ENCODE measurements at places on chromosomes 1 and 21. TPM values are rescaled to one million over a fixed set of nuclear protein-coding genes. Genes with fewer than 3 reads are reported as not detected.

DNA sequence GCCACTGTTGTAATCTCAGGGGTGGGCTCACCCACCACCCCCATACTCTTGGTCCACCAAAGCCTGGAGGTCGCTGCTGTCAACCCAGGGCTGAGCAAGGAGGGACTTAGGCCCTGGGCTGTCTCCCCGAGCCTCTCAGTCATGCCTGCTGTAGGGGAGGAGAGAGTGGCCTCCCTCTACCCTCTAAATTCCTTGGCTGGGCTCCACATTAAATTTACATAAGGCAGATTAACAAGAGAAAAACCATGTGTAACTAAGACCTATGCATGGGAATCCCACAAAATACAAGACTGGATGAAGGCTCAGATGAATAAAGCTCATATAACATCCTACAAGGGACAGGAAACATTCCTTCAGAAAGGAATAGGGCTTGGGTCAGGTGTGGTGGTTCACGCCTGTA lies 1.8 kb upstream of the PIK3CD start:
- no peak for DNase-seq

Gene KIF14
- 14.4 TPM for total RNA-seq

DNA sequence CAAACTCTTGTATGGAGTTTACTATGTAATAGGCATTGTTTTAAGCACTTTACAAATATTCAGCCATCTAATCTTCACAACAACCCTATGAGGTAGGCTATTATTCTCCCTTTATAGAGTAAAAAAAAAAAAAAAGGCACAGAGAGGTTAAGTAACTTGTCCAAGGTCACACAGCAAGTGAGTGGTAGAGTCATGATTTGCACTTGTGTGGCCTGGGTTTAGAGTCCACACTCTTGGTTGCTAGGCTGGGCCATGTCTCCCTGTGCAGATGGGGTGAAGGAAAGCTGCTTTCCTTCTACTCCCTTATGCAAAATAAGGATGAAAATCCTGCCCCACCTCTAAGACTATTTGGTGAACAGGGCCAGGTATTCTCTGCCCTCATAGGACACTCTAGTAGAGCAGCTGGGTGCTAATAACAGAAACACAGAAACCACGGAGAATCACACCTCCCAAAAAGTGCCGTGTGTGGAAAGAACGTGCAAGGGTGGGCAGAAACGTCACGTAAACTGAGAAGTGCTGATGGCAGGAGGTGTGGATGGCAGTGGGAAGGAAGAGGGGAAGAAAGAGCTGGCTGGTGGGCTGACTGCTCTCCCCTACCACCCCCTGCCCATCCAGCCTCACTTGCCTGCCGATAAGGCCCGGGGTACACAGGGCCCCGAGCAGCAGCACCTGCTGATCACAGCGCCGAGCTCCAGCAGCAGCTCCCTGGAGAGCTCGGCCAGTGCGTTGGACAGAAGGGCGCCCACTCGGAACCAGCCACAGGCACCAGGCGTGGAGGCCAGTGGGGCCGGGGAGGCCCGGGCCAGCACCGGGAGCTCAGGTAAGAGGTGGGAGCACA lies 28.3 kb upstream of the VPS13D start:
- DNase-seq, result no peak

Gene SPSB1
- total RNA-seq, result 12.8 TPM

DNA sequence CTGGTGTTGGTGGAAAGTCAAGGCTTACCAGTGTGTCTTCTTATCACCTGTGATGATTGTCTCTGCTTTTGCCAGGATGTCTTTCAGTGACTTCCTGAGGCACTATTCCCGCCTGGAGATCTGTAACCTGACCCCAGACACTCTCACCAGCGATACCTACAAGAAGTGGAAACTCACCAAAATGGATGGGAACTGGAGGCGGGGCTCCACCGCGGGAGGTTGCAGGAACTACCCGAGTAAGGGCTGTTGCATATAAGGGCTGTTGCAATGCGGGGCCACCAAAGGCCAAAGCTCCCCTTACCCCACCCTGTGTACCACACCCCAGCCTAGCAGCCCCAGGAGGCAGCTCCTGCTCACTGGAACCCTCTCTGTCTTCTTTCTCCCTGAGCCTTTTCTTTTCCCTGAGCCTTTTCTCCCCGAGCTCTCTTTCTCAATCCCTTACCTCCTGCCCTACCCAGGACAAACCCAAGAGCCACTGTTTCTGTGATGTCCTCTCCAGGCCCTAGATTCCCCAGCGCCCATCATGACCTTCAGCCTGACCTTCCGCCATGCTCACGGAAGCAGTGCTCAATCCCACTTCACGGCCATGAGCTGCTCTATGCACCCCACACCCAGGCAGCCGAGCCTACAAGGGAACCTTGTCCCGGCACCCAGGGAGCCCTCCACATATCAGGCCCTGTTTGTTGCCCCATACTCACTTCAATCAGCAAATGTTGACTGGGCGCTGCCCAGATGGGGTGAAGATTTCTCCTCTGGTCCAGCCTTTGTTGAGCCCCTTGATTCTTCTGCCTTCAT lies 40.6 kb downstream of the CAPN2 start:
- DNase-seq, result no peak

Gene B3GALT2
- 0.38 TPM for total RNA-seq

DNA sequence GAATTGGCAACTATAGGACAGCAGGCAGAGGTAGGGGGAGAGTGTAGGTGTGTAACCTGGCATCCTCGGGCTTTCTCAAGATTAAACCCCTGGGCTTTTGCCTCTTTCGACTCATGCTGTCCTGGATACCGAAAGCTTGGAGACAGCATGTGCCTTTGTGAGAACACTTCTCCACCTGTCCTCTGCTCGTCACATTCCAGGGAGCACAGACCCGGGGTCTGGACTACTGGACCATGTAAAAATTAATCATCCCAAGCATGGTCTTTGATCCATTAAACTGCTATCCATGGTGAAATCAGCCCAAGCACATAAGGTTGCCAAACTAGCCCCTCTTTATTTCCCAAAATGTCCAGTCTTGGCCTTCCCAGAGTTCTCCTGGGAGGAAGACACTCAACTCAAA lies 9.0 kb upstream of the RNF186 start:
- DNase-seq, result no peak

Gene OR2T2
- total RNA-seq, result not detected

- DNase-seq, result peak; percentile 81
Observed at GRCh38 chr1:158398818-158399514, at the start of gene OR10T2. TSS of gene OR10T2 (minus strand) at chr1:158399466. CDS start at chr1:158399466, 0 bp downstream.

GRCh38 chr1:76083189-76083588 lies 8.6 kb downstream of the ST6GALNAC3 start:
- DNase-seq, result no peak
